ENCODE measurements at places on chromosomes 12 and 14.

- no peak for DNase-seq
These were observed 74.8 kb downstream of the KIF21A start for GRCh38 chr12:39368096-39368495.

- no peak for DNase-seq
These were observed 12.1 kb upstream of the FBXW8 start for GRCh38 chr12:116898669-116899068.

DNA sequence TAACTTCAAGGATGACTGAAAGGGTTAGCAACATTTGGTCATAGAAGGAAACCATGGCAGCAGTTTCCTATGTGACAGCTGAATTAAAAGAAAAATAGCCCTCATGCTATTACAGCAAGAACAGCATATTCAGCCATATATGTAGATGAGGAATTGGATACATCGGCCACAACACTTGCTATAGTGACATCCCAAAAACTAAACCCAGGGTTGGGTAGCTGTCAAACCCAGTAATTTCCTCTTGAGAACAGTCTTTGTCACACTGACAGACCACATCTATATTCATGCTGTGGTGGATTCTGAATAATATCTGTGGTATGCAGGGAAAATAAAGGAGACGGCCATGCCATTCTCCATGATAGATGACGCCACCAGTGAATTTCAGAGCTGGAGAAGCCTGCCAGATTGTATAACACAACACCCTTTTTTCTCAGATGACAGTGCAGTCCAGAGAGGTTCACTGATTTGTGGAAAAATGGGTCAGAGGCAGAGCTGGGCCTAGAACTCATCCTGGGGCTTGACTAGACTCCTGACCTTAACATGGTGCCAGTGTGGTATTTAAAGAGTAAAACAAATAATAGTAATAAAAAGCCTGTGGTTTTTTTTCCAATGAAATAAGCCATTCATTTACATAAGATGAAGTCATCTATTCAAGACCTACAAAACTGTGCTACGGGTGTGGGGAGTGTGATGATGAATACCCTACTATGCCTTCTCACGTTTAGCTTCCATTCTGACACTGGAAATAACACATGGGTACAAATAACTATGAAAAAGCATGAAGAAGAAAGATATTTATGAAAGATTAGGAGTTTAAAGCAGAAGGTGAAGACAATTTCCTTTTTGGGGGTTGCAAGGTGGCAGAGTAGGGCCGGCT, 32.3 kb downstream of the EFCAB11 start:
- no peak for DNase-seq

GRCh38 chr12:121600702-121601336, 20.0 kb upstream of the KDM2B start:
- DNase-seq: no peak

GRCh38 chr12:57897286-57897974, 43.9 kb upstream of the ATP23 start:
- no peak for DNase-seq

GRCh38 chr12:92136965-92137721, 8.5 kb downstream of the BTG1 start:
- peak; percentile 38 for DNase-seq

GRCh38 chr12:93850481-93851256, 173.5 kb downstream of the CRADD start:
- DNase-seq: no peak

DNA sequence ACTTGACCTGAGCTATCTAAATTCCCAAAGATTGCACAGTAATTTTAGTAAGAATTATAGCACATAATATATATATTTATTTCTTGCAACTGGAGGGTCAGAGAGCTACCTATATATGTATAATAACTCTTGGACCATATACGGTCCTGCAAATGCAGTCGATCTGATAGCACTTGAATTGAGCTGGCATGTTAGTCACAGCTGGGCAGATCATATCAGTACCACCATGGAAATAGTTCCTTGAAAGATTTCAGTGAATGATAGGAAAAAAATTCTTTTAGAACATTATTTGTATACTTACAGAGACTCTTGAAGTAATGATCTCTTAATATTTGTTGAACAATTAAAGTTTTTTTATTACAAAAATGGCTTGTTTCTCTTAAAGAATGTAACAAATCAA, 94.5 kb upstream of the MON2 start:
- DNase-seq: no peak

GRCh38 chr12:93745286-93745685, 68.1 kb downstream of the CRADD start:
- DNase-seq: no peak
